ENCODE measurements at places on chromosomes 7 and 10.

DNA sequence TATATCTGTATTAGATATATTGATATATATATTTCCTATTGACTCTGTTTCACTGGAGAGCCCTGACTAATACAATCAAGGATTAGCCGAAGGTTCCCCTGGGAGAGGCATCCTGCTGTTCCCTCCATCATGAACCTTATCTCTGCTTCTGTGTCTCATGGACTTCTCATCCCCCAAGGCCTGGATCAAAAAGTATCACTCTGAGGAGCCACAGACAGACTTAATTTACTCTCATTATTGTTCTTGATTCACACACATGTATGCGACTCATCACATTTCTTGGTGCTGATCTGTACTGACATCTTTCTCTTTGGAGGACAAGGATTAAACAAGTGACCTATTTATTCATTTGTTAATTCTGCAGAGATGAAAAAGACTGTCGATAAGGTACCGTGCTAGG lies 550.2 kb downstream of the KCNMA1 start:
- no peak for DNase-seq

GRCh38 chr10:28841625-28842024 lies 164.3 kb downstream of the BAMBI start:
- DNase-seq = no peak

- DNase-seq = no peak
Measured at GRCh38 chr7:43621729-43622448, 39.0 kb downstream of the STK17A start.

GRCh38 chr10:91380873-91381256 lies 29.3 kb upstream of the HECTD2 start:
- DNase-seq = no peak

- DNase-seq = no peak
Measured at GRCh38 chr10:89471110-89471809, 56.9 kb downstream of the IFIT5 start.

DNA sequence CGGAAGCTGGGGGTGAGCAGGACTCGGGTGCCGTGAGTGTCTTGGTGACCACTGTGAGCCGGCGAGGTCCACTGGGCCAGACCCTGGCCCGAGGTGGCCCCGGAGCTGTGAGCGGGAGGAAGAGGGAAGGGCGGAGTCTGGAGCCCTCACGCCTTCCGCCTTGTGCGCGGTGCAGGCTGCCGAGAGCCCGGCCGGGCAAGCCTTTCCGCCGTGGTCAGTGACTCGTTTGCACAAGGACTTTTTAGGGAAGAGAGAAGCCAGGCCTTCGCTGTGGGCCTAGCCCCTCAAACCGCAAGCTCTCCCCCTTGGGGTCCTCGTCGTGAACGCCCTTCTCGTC lies 40.9 kb upstream of the ZNF32 start:
- no peak for DNase-seq

DNA sequence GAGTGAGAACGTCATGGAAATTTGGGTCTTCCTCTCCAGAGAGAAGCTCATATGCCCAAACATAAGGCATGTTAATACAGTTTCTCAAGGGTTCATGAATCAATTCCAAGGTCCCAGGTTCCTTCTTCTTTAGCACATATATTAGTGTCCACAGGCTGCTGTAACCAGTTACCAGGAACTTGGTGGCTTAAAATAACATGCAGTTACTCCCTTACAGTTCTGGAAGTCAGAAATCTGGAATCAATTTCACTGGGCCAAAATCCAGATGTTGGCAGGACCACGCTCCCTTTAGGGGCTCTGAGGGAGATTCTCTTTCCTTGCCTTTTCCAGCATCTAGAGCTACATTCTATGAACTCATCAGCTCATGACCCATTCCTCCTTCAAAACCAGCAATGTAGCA lies 64.8 kb downstream of the MRC1 start:
- no peak for DNase-seq

- peak; percentile 99 for DNase-seq
Measured at GRCh38 chr7:158829342-158830210, at the start of gene ESYT2. TSS of gene ESYT2 (minus strand) at chr7:158829509. CDS start at chr7:158829418, 91 bp downstream.

- DNase-seq = no peak
Measured at GRCh38 chr7:39910108-39910869, 39.8 kb upstream of the CDK13 start.

DNA sequence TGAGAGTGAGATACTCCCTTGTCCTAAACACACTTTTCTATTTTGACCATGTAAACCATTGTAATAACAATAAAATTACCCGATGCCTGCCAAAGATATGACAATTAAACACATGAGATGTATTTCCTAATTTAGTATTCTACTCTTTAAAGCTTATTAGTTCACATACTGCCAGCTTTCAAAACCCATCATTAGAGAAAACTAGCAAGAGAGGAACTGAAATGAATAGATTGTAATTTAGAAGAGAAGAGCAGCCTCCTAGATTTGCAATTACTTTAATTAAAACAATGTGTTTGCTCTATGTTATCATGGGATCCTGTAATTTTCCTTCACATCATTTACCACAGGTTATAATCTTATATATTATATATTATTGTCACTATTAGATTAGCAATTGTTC lies 428.2 kb downstream of the THSD7A start:
- no peak for DNase-seq

DNA sequence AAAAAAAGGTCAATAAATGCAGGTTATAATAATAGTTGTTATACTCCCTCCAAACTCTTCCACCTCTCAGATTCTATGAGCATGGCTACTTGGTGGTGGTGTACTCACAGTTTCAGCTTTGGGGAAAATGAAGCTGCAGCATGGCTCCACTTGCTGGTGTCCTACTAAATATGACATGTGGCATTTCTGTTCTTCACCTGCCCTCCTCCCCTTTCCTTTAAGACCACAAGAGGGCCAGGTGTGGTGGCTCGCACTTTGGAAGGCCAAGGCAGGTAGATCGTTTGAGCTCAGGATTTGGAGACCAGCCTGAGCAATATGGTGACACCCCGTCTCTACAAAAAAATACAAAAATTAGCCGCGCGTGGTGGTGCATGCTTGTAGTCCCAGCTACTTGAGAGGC lies 101.1 kb downstream of the SLC37A3 start:
- DNase-seq = no peak

- DNase-seq = no peak
Measured at GRCh38 chr7:37430171-37430570, 18.5 kb downstream of the ELMO1 start.

DNA sequence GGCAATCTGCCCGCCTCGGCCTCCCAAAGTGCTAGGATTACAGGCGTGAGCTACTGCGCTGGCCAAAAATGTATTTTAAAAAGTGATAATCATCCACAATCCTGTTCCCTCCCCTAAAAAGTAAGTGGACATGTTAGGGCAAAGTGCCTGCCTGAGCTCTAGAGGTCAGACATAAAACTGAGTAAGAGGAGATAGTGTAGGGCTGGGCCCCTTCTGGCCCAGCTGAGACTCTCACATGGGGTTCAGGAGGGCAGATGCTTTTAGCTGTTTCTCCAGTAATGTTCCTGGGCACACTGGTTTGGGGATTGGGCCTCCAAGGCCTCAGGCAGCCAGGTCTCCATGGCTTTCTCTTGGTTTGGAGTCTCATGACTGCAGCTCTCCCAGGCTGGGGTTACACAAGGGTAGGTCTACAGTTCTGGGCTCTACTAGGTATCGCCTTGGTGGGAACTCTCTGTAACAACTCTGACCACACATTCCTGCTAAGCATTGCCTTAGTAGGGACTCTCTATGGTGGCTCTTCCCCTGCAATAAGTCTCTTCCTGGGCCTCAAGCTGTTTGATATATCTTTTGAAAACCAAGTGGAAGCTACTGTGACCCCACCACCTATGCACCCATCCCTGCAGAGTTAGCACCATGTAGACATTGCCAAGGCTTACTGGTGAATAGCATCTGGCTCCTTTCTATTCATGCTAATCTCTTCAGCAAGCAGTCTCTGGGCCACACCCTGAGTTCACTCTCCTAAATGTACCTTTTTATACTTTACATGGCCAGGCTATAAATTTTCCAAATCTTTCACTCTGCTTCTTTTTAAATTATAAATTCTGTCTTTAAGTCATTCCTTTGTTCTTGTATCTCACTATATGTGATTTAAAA lies 6.9 kb upstream of the NUDCD3 start:
- DNase-seq = no peak

DNA sequence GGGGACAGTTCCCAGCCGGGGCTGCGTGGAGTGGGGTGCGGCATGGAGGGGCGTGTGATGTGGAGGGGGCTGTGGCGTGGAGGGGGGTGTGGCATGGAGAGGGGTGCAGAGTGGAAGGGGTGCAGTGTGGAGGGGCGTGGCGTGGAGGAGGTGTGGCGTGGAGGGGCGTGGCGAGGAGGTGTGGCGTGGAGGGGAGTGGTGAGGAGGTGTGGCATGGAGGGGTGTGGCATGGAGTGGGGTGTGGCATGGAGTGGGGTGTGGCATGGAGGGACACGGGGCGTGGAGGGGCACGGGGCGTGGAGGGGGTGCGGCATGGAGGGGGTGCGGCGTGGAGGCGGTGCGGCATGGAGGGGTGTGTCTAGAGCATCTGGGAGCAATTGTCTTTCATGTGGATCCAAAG lies 33.6 kb downstream of the NKX6-2 start:
- no peak for DNase-seq

DNA sequence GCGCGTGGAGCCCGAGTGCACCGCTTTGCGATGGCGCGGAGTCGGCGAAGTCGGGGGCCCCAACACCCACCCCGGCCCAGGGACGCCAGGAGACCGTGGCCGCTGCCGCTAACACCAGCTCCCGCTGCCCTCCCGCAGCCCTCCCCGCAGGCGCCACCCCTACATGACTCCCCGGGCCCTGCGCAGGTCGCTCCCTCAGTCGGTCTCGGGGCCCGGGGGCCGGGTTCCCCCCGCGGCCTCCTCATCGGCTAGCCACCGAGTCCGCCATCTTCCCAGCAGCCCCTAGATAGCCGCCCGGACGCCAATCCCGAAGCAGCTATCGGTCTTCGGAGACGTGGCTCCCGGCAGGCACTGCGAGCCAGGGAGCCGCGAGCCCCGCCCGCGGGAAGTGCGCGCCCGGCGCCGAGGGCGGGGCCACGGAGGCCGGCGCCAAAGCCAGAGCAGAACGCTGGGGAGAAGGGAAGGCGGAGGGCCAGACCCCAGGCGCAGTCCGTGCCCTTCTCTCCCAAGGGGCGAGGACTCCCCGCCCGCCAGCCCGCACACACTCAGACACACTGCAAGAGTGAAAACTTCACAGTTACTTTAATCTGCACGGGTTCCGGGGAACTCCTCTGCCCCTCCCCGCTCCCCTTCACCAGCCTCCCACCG lies at the start of gene FASTK:
FASTK (minus strand) TSS at position 288 of the 648 bp plus-strand sequence; CDS start at position 245, 43 bp downstream.
- peak; percentile 85 for DNase-seq

DNA sequence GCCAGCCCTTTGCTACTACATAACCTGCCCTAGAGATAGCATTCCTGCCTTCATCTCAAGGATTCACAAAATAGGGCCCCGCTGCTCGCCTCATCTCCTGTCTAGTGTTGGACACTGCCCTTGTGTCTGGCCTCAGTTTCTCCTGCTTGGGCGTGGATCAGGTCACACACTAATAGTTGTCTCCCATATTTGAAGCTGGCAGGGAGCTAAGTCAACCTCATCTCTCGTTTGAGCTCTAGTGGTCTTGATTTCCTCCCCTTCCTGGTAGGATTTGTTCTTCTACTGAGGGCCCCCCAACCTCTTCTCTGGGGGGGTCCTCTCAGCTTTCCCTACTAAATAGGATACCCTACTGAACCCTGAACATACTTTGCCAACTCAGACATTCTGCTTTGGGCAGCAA lies 42.2 kb downstream of the ADCYAP1R1 start:
- DNase-seq = no peak

- DNase-seq = no peak
Measured at GRCh38 chr7:137434946-137435345, 91.4 kb upstream of the PTN start.

DNA sequence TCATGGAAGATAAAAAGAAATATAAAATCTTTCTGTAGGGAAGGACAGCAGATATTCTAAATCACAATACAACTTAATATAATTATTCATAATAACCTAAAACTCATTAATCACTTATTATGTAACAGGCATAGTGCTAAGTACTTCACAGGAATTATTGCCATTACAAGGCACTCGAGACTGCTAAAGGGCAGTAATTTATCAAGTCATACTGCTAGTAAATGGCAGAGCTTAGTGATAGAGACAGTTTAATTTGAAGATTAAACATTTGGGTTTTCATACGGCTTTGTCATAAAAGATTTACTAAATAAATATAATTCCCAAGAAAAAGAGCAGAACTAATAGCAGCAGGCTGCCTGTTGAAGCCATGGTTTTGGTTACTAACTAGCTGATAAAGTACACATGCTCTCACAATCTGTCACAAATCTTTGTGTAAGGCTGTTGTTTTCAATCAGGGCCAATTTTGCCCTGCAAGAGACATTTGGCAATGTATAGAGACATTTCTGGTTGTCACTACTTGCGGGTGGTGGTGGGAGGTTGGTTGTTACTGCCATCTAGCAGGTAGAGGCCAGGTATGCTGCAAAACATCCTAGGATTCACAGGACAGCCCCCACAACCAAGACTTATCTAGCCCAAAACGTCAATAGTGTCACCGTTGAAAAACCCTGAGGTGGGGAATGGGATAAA lies 233.3 kb upstream of the CACNA2D1 start:
- DNase-seq = no peak

- DNase-seq = no peak
Measured at GRCh38 chr10:104657457-104657856, 16.4 kb downstream of the SORCS3 start.

GRCh38 chr10:118523775-118524174 lies 71.7 kb downstream of the PRLHR start:
- DNase-seq = no peak

GRCh38 chr10:48699011-48699627 lies 14.4 kb downstream of the WDFY4 start:
- DNase-seq = no peak
